Fibroblast of lung (primary cell): ENCODE measurements at places on chromosomes 5 and 9. TPM values are rescaled to one million over a fixed set of nuclear protein-coding genes. Genes with fewer than 3 reads are reported as not detected.

DNA sequence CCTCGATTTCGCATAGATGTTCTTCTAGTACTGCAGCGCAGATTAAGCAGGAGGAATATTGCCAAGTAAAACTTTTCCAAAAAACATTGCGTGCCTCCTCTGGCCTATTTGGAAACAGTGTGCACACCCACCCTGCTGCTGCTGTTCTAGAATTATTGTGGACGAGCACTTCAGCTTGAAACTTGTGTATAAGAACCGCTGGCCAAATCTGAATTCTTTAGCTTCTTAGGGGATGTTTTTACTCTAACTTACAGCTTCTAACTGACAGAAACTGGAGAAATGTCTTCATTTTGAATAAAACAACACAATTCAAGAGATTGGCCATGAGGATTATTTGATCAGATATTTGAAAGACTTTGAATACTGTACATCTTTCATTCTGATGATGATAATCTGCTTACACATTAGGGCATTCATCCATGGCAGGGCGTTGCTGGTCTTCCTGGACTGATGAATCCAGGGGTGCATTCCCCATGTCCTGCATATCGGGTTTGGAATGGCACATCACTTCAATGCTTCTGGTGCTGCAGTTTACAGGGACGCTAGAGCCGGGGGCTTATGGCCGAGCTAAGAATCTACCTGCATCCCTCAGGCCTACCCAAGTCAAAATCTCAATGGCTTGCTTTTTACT, 6.5 kb downstream of the ADAMTS16 start:
- no peaks in the 10 kb centered on the region for H3K27me3 ChIP-seq
- no peaks in the 10 kb centered on the region for H3K4me1 ChIP-seq
- H3K4me3 ChIP-seq = no peak overlapping the region
- peak overlapping the region; percentile 41 for H3K27ac ChIP-seq
- no peaks in the 10 kb centered on the region for H3K36me3 ChIP-seq
- peak; percentile 44 for DNase-seq

DNA sequence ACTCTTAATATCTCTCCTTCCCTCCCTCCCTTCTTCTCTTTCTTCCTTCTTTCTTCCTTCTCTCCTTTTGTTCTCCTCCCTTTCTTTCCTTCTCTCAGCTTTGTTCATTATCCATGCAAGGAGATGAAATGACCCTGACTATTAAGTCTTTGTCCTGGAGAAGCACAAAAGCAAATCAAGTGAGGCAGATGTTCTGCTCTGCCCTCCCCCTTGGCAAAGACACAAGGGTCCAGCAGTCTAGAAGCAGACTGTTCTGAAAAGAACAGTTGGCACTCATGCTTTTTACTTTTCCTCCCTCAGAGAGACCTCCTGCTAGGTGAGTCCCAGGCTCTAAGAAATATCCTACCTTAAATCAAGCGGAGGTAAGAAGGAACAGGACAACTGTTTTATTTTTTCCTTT, 1067.6 kb upstream of the DMAC1 start:
- no peak for DNase-seq
- H3K4me3 ChIP-seq = no peak overlapping the region
- H3K4me1 ChIP-seq = no peaks in the 10 kb centered on the region
- no peaks in the 10 kb centered on the region for H3K27me3 ChIP-seq

DNA sequence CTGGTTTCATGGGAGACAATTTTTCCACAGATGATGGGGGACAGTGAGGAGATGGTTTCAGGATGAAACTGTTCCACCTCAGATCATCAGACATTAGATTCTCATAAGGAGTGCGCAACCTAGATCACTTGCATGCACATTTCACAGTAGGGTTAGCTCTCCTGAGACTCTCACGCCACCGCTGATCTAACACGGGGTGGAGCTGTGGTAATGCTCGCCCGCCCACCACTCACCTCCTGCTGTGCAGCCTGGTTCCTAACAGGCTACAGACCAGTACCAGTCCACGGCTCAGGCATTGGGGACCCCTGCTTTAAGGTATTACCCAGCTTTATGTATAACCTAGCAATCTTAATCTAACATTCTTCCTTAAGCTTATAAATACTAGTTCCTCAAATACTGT, 35.6 kb downstream of the TTC39B start:
- no peak overlapping the region for H3K4me3 ChIP-seq
- no peak overlapping the region for H3K27ac ChIP-seq
- no peak for DNase-seq
- H3K4me1 ChIP-seq = no peaks in the 10 kb centered on the region

GRCh38 chr9:93699650-93700049, 123.3 kb downstream of the PHF2 start:
- H3K27me3 ChIP-seq = no peaks in the 10 kb centered on the region
- no peaks in the 10 kb centered on the region for H3K4me1 ChIP-seq
- no peak overlapping the region for H3K27ac ChIP-seq
- H3K4me3 ChIP-seq = no peak overlapping the region

GRCh38 chr5:40554813-40555212, 124.9 kb upstream of the PTGER4 start:
- peaks cover 5% of the 10 kb centered on the region for H3K4me1 ChIP-seq
- no peak for DNase-seq
- no peaks in the 10 kb centered on the region for H3K36me3 ChIP-seq
- no peak overlapping the region for H3K4me3 ChIP-seq
- H3K27me3 ChIP-seq = no peaks in the 10 kb centered on the region

GRCh38 chr5:105931881-105932421, 1738.8 kb downstream of the EFNA5 start:
- H3K27me3 ChIP-seq = no peaks in the 10 kb centered on the region
- peak; percentile 77 for DNase-seq
- peaks cover 3% of the 10 kb centered on the region for H3K4me1 ChIP-seq
- H3K27ac ChIP-seq = no peak overlapping the region

GRCh38 chr5:148968311-148968710, 94.6 kb downstream of the SH3TC2 start:
- H3K27ac ChIP-seq = no peak overlapping the region
- H3K36me3 ChIP-seq = no peaks in the 10 kb centered on the region
- H3K27me3 ChIP-seq = no peaks in the 10 kb centered on the region
- peaks cover 17% of the 10 kb centered on the region for H3K4me1 ChIP-seq
- DNase-seq = no peak
- no peak overlapping the region for H3K4me3 ChIP-seq

- peak; percentile 38 for DNase-seq
- H3K27me3 ChIP-seq = no peaks in the 10 kb centered on the region
- H3K36me3 ChIP-seq = no peaks in the 10 kb centered on the region
- no peaks in the 10 kb centered on the region for H3K4me1 ChIP-seq
- H3K27ac ChIP-seq = no peak overlapping the region
These were observed 2.8 kb downstream of the CDH10 start for GRCh38 chr5:24642022-24642421.

DNA sequence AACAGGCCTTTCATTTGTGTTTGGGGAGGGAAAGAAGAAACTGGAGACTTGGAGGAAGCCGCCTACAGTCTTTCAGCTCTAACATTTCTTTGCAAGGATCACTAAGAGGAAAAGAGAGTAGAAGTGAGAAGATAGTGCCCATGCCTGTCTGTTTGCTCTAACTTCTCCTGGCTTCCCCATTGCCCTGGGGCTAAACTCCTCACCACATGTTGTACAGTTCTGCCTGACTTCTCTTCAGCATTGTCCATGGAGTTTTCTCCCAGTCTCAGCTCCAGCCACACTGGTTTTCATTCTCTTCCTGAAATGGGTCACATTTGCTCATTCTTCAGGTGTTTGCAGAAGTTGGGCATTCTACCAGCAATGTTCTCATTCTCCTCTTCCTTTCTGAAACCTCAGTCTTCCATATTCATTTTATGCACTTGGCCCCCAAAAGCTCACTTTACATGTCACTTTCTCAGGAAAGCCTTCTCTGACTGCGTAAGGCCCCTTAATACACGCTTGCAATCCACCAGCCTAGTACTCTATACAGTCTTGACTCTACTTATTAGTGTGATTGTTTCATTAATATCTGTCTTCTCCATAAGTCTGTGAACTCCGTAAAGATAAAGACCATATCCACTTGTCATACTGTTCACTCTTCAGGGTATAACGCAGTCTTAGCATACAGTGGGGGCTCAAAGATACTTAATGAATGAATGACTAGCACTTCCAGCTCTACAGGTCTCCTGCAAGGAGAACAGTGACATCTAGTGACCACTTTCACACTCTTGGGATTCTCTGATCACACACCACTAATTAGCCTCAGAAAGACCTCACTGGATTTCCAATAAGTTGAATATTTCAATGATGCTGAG, 40.2 kb upstream of the TRIM32 start:
- H3K4me1 ChIP-seq = peaks cover 5% of the 10 kb centered on the region
- no peak overlapping the region for H3K4me3 ChIP-seq
- H3K27ac ChIP-seq = no peak overlapping the region
- no peaks in the 10 kb centered on the region for H3K36me3 ChIP-seq
- DNase-seq = peak; percentile 65

GRCh38 chr9:95924987-95925386, 49.5 kb downstream of the ERCC6L2 start:
- no peaks in the 10 kb centered on the region for H3K27me3 ChIP-seq
- no peak for DNase-seq
- no peak overlapping the region for H3K4me3 ChIP-seq
- no peaks in the 10 kb centered on the region for H3K4me1 ChIP-seq

- no peaks in the 10 kb centered on the region for H3K36me3 ChIP-seq
- H3K4me3 ChIP-seq = no peak overlapping the region
- no peak overlapping the region for H3K27ac ChIP-seq
- no peaks in the 10 kb centered on the region for H3K4me1 ChIP-seq
- DNase-seq = no peak
These were observed 15.6 kb upstream of the BICD2 start for GRCh38 chr9:92780206-92780605.

GRCh38 chr5:78634634-78635033, 13.9 kb downstream of the LHFPL2 start:
- H3K27ac ChIP-seq = no peak overlapping the region
- no peak overlapping the region for H3K4me3 ChIP-seq
- no peak for DNase-seq
- peaks cover 4% of the 10 kb centered on the region for H3K36me3 ChIP-seq
- no peaks in the 10 kb centered on the region for H3K27me3 ChIP-seq

GRCh38 chr9:32965999-32966722, 35.3 kb downstream of the APTX start:
- no peak overlapping the region for H3K27ac ChIP-seq
- no peaks in the 10 kb centered on the region for H3K4me1 ChIP-seq
- H3K27me3 ChIP-seq = no peaks in the 10 kb centered on the region

DNA sequence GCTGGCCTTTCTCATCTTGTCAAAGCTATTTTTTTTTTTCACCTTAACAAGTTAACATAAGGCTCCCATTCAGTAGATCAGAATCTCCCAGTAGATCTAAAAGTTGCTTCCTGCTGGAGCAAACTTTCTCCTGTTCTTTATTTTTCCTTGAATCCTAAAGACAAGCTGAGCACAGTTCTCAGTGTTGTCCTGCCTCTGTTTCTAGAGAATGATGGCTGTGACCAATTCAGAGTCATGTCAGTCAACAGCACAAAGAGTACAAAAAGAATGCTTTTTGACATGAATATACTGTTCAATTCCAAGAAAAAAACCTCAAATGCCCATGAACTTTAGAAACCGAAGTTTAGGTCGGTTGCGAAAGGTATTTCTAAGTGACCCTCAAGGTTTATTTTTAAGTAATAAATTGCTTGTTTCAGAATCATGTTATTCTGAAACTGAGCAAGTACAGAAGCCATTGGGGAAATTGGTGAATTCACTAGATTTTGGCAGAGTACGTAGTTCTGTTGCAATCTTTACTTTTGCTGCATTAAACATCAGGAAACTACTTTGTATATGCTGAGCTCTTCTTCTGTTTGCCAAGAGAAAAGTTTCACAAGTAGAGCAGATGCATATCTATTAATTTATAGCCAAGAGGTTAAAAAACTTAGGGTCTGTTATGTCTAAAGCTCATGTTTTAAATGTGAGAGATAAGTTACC, 161.7 kb upstream of the RPS23 start:
- peak overlapping the region; percentile 26 for H3K4me3 ChIP-seq
- H3K4me1 ChIP-seq = no peaks in the 10 kb centered on the region
- no peaks in the 10 kb centered on the region for H3K27me3 ChIP-seq
- H3K27ac ChIP-seq = no peak overlapping the region

- DNase-seq = no peak
- no peaks in the 10 kb centered on the region for H3K36me3 ChIP-seq
- H3K4me3 ChIP-seq = no peak overlapping the region
- no peak overlapping the region for H3K27ac ChIP-seq
- no peaks in the 10 kb centered on the region for H3K27me3 ChIP-seq
- peaks cover 11% of the 10 kb centered on the region for H3K4me1 ChIP-seq
These were observed 81.7 kb downstream of the GNAQ start for GRCh38 chr9:77949751-77950436.

GRCh38 chr5:174022384-174023095, 23.0 kb upstream of the NSG2 start:
- H3K4me1 ChIP-seq = no peaks in the 10 kb centered on the region
- DNase-seq = no peak
- H3K4me3 ChIP-seq = no peak overlapping the region
- H3K27me3 ChIP-seq = no peaks in the 10 kb centered on the region
- H3K36me3 ChIP-seq = no peaks in the 10 kb centered on the region

GRCh38 chr5:126263591-126264184, 159.5 kb upstream of the GRAMD2B start:
- no peak overlapping the region for H3K27ac ChIP-seq
- no peaks in the 10 kb centered on the region for H3K36me3 ChIP-seq
- DNase-seq = no peak
- H3K4me1 ChIP-seq = no peaks in the 10 kb centered on the region
- H3K27me3 ChIP-seq = no peaks in the 10 kb centered on the region

- H3K4me3 ChIP-seq = no peak overlapping the region
- peaks cover 3% of the 10 kb centered on the region for H3K27me3 ChIP-seq
- H3K4me1 ChIP-seq = no peaks in the 10 kb centered on the region
- no peaks in the 10 kb centered on the region for H3K36me3 ChIP-seq
- DNase-seq = no peak
These were observed 121.9 kb downstream of the FGF18 start for GRCh38 chr5:171541341-171541776.

DNA sequence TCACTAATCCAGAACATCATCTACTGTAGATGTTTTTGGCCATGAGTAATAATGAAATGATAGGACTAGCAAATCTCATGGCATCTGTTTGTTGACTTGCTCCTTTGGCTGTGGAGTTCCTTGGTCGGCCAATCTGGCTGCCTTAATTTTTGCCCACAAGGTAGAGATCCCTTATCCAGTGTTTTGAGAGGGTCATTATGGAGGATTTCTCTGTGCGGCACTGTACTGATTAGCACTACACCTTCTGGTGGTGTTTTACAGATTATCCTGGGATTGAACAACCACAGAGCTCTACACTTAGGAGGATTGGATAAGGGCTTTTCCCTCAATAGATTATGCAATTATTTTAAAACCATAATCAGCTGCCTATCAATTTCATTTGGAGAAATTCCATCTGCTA, 3.2 kb upstream of the ENHO start:
- DNase-seq = no peak
- no peak overlapping the region for H3K4me3 ChIP-seq
- H3K27me3 ChIP-seq = peaks cover 2% of the 10 kb centered on the region
- H3K27ac ChIP-seq = no peak overlapping the region
- no peaks in the 10 kb centered on the region for H3K4me1 ChIP-seq

- H3K4me3 ChIP-seq = no peak overlapping the region
- no peaks in the 10 kb centered on the region for H3K36me3 ChIP-seq
- H3K4me1 ChIP-seq = no peaks in the 10 kb centered on the region
- H3K27me3 ChIP-seq = no peaks in the 10 kb centered on the region
- no peak overlapping the region for H3K27ac ChIP-seq
- DNase-seq = peak; percentile 23
These were observed 125.9 kb downstream of the APBA1 start for GRCh38 chr9:69546265-69546664.

The C8G gene
- 1.2 TPM in 1 of 2 replicates, not detected in the other for total RNA-seq

The RETREG1 gene
- total RNA-seq = 0.51 and 0.99 TPM in 2 replicates

The UTP15 gene
- 17.0 and 20.8 TPM in 2 replicates for total RNA-seq

The NPR2 gene
- 23.6 and 47.4 TPM in 2 replicates for total RNA-seq

The TAF11L5 gene
- total RNA-seq = not detected in 2 replicates

The CRHBP gene
- under 0.01 and 0.17 TPM in 2 replicates for total RNA-seq

The CD274 gene
- total RNA-seq = 3.3 and 5.9 TPM in 2 replicates

The OR1Q1 gene
- total RNA-seq = not detected in 2 replicates

The CDC20B gene
- under 0.01 TPM in 1 of 2 replicates, not detected in the other for total RNA-seq
